Fibroblast of gingiva (primary cell): ENCODE measurements at places on chromosomes 6 and 20.
A peak's percentile ranks its signal among the peaks of the same experiment; 100 is the strongest.

DNA sequence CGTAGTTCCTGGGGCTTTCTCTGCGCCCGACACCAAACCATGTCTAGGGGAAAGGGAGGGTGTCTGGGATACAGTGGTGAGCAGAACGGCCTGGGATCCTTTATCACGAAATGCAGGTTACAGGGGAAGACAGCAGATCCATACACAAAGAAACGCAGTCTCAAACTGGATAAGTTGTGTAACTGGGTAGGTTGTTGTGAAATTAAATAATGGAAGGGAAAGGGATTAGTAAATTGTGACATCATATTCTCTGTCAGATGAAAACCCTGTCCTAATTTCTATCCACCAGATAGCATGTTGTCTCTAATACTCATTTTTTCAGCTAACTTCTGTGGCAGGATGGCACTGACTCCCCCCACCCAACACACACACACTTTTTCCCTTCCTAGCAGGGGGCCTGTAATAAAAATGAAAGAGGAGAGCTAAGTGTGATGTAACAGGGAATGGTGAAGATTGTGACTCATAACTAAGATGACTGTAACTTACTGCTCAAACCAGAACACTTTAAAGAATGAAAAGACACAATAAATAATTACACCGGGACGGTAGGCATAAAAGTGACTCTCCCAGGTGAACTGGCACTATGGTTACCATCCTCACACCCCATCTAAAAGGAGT lies 769 bp upstream of the TRPC4AP start:
- DNase-seq: peak; percentile 60

GRCh38 chr6:131399433-131399832 lies 173.6 kb upstream of the ARG1 start:
- DNase-seq: no peak

- DNase-seq: no peak
These were observed 28.7 kb downstream of the SDCBP2 start for GRCh38 chr20:1300083-1300840.

- no peak for DNase-seq
These were observed 17.8 kb upstream of the SCAF8 start for GRCh38 chr6:154715446-154715845.

- no peak for DNase-seq
These were observed 368.0 kb downstream of the QKI start for GRCh38 chr6:163782436-163783003.

GRCh38 chr6:134657751-134658527 lies 292.0 kb downstream of the ALDH8A1 start:
- no peak for DNase-seq

- DNase-seq: peak; percentile 64
These were observed 49.2 kb upstream of the MAP7 start for GRCh38 chr6:136599329-136600011.

DNA sequence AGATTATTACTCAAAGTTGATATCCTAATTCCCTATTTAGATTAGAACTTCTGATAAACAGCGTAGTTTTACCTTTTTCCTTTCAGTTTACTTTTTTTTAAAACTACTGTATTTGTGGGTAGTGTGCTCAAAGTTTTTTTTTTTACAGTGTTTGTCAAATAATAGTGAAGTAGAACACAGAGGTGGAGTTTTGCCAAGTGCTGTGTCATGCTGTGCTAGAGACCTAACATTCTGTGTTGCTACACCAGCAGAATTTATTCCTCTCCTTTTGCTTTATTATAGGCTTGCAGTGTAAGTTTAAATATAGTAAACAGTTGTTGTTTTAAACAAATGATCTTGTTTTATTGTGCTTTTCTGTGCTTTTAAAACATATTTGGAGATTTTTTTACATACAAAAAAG lies 125.4 kb downstream of the HIVEP1 start:
- DNase-seq: peak; percentile 82

GRCh38 chr6:23280437-23280836 lies 711.1 kb downstream of the HDGFL1 start:
- DNase-seq: peak; percentile 46

- no peak for DNase-seq
These were observed 4.1 kb upstream of the RNF217 start for GRCh38 chr6:124958149-124958548.

- peak; percentile 61 for DNase-seq
These were observed 31.6 kb upstream of the EZR start for GRCh38 chr6:158850807-158851115.
